ENCODE measurements at places on chromosomes 1 and 21.

DNA sequence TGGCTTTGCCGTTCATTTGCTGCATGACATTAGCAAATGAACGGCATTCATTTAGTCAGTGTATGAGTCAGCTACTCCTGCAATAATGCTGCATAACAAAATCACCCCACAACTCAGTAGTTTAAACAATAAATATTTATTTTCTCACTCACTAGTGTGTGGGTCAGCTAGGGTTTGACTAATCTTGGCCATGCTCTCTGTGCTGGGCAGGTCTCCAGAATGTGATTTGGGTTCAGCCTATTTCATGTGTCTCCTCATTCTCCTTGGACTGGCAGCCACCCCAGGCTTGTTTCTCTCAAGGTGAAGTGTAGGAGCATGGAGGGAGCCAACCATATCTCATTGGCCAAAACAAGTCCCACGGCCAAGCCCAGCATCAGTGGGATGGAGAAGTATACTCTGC lies 104.3 kb downstream of the LACTBL1 start:
- DNase-seq: no peak

DNA sequence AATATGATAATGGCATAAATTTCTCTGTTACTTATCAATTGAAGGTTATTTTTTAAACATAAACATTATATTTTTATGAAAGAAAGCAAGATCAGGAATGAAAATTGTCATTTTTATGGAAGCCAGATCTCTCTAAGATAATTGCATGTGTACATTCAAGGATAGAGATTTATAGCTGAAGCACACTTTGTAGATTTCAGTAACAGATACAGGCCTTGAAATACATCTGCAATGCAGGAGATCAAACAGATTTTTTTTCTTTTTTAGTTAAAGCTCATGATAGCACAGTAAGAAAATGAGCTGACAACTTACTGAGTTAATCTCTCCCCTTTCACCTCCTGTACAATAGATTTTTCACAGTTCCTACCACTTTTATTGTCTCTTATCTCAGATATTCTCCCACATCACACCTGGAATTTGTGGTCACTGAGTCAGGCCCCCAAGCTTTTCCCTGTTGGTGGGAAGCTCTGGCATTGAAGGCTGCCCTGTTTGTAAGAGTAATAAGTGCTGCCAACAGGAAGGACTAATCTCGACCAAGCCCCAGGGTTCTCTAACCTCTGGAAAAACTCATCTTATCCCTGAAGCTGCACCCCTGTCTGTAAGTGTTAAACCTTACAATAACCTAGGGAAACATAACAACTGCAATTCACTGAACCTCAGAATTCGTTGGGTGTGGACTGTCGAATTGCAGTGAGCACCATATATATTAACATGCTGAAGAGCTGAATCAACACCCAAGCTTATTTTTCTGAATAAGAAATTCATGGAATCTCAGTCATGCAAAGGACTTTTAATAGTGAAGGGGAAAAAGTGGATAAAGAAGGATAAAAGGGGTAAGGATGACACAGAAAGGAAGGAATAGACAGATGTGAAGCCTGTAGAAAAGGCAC lies 599.0 kb downstream of the LMO4 start:
- DNase-seq: no peak

- no peak for DNase-seq
Observed at GRCh38 chr21:42527127-42527488, 13.5 kb downstream of the SLC37A1 start.

GRCh38 chr1:150271291-150271959 lies 1.2 kb upstream of the C1orf54 start:
- no peak for DNase-seq

GRCh38 chr1:1157914-1158710 lies 15.6 kb upstream of the TTLL10 start:
- peak; percentile 16 for DNase-seq

DNA sequence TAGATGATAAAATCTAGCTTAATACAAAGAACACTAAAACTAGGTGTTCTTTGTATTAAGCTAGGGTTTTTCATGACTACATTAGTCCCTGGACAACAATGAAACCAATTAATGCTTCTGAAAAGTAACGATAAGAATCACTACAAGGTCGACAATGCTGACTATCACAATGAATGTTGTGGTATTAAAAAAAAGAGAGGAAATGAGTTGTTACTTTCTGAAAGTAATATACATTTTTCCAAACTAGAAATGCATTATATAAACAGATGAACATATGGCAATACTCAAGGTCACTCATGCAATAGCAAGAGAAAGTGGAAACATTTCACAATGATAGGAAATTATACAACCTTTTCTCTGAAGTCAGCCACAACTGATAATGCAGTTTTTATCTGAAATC lies 19.0 kb downstream of the DPH5 start:
- DNase-seq: peak; percentile 40

- no peak for DNase-seq
Observed at GRCh38 chr1:165862448-165862847, 35.0 kb downstream of the UCK2 start.

GRCh38 chr1:156602557-156602993 lies 1.3 kb upstream of the GPATCH4 start:
- DNase-seq: peak; percentile 52

DNA sequence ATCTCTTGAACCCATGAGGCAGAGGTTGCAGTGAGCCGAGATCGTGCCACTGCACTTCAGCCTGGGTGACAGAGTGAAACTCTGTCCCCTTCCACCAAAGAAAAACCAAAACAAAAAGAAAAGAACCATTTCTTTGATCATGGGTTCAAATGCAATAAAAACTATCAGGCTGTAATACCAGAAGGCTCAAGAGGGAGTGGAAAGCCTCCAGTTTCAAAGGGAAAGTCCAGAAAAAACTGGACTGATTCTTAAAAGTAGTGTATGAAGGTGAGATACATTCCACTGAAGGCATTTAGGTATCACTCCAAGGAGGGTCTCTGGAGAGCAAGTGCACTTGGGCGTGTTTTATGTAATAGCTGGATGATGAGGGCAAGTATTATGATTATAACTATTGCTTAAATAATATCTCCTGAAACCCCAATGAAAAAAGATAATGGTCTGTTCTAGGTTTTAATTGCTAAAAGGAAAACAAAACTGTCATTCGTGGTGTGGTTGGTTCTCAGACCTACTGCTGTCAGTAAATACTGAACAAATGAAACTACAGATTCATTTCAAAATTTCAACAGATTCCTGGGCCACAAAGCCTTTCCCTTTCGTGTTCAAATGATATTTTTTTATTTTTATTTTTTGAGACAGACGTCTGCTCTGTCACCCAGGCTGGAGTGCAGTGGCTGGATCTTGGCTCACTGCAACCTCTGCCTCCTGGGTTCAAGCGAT lies 6.0 kb upstream of the CAMTA1 start:
- peak; percentile 46 for DNase-seq

DNA sequence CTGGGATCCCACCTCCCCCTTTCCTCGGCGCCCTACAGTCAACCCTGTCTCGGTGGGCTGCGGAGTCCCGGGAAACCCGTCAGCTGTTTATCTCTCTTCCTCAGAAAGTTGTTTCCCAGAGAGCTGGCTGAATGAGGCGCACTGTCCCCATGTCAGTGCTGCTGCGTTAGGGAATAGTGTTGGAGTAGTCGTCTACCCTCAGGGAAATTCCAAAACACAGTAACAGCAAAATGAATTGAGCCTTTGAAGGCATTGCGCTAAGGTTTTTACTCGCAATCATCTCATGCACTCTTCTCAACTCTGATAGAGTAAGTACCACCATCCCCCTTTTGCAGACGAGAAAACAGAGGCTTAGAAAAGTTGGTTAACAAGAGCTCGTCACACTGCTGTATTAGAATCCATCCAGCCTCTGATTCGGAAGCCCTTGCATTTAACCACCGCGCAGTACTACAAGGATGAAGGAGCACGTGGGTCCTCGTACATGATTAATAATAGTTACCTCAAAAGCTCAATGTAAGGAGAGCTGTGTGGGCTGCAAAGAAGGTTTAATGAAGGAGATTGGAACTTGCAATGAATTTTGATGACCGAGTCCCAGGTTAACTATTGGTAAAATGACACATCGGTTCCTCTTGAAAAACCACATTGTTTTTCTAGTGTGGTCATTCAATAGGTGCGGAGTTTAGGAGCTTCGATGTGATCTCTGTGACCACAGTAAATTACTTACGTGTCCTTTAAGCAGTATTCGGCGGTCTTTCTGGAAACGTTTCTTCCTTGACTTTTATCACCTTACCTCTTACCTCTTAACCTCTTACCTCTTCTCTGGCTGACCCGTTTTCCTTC lies 788 bp upstream of the EDEM3 start:
- DNase-seq: peak; percentile 38

DNA sequence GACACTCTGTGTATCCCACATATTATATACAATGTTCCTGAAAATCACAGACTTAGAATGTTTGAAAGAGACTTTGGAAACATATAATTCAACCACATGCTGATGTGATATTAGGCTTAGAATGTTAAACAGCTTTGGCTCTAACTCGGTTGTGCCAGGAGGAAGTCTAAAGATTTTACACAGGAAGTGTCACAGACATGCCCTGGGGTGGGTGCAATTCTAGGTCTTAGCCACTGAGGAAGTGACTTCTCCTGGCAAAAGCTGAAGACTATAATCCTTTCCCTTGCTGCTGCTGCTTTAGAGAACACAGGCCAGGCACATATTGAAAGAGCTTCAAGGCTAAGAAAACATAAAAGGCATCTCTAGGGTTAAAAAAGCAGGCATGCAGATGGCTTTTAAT lies 51.0 kb downstream of the RPL5 start:
- peak; percentile 53 for DNase-seq

- DNase-seq: no peak
Observed at GRCh38 chr1:199522936-199523335, 504.6 kb upstream of the NR5A2 start.

GRCh38 chr1:34547046-34547674 lies 207.7 kb upstream of the GJB5 start:
- no peak for DNase-seq

GRCh38 chr1:79353224-79353623 lies 346.7 kb upstream of the ADGRL4 start:
- DNase-seq: peak; percentile 15

GRCh38 chr21:17462276-17462981 lies 50.4 kb upstream of the CXADR start:
- no peak for DNase-seq

DNA sequence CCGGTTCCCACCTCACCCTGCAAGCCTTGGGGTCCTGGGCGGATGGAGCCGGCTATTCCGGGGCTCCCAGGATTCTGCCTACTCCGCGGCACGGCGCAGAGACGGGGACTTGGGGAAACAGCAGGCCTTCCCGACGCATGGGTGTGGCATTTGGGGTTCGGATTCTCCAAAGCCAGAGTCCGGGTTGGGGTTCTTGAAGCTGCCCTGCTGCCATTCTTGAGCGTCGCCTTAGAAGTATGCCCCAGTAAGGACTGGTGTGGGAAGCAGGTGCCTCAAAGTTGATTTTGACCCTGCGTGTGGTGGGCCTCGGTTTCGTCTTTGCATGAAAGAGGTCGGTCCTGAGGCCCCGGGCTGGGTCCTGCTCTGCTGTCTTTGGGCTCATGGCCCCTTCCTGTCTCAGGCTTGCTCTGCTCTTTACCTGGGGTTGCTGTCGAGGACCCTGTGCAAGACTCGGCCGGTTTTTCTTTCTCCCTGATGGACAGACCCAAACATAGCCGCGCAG lies 696 bp downstream of the GUK1 start:
- DNase-seq: no peak

GRCh38 chr1:218633238-218633988 lies 288.3 kb downstream of the TGFB2 start:
- DNase-seq: no peak

- no peak for DNase-seq
Observed at GRCh38 chr1:105556266-105556665, 1500.2 kb upstream of the PRMT6 start.

- DNase-seq: no peak
Observed at GRCh38 chr1:184672013-184672726, 82.5 kb downstream of the EDEM3 start.

DNA sequence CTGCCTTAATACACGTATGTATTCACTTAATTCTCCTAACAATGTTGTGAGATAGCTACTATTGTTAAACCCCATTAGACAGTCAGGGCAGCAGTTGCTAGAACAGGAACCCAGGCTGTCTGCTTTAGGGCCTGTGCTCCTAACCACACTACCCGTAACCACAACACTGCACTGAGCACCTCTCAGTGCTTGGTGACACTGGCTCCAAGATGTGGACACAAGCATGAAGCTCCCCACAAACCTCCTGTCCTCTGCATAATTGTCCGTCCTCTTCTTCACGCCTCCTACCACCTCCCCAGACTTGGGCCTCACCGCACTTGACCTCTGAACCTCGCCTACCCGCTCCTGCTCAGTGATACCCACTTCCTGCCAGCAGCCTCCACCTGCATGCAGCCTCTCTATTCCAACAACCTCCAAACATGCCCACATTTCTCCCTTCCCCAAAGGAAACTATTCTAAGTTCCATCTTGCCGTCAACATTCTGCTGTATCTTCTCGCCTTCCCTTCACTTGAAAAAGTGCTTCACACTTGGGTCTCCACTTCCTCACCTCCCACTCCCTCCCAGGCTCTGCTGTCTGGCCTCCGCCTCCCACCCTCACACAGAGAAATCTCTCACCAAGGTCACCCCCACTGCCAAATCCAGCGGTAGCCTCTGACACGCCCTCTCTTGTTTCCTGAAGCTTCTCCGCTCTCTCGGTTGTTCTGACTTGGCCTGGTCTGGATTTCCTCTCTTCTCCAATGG lies 14.6 kb upstream of the AHDC1 start:
- peak; percentile 46 for DNase-seq

DNA sequence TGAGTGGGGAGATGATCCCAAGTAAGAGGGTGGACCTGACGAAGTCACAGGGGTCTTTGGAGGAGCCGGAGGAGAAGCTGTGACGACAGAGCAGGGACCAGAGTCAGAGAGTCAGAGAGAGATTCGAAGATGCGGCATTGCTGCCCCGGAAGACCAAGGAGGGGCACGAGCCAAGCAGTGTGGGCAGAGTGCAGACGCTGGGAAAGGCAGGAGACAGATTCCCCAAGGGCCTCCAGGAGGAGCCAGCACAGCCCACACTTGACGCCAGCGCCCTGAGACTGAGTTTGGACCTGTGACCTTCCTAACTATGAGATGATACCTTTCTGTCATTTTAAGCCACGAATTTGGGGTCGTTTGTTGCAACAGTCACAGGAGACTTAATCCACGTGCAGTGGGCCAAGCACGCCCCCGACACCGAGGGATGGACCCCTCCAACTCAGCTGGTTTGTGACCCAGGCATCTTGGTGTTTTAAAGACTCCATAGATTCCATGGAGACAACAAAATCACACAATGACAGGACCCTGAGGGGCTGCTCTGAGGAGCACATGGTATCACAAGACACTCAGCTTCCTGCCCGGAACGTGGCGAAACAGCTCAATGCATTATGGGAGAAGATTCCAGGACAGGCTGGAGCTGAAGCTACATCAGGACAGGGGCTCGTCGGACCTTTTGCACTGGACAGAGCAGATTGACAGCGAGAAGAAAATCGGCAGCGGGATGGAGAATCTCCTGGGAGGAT lies 11.0 kb upstream of the TFF1 start:
- no peak for DNase-seq

GRCh38 chr1:207822602-207823451 lies 71.0 kb downstream of the CD46 start:
- peak; percentile 65 for DNase-seq
